ENCODE measurements at places on chromosomes 3 and 15.

DNA sequence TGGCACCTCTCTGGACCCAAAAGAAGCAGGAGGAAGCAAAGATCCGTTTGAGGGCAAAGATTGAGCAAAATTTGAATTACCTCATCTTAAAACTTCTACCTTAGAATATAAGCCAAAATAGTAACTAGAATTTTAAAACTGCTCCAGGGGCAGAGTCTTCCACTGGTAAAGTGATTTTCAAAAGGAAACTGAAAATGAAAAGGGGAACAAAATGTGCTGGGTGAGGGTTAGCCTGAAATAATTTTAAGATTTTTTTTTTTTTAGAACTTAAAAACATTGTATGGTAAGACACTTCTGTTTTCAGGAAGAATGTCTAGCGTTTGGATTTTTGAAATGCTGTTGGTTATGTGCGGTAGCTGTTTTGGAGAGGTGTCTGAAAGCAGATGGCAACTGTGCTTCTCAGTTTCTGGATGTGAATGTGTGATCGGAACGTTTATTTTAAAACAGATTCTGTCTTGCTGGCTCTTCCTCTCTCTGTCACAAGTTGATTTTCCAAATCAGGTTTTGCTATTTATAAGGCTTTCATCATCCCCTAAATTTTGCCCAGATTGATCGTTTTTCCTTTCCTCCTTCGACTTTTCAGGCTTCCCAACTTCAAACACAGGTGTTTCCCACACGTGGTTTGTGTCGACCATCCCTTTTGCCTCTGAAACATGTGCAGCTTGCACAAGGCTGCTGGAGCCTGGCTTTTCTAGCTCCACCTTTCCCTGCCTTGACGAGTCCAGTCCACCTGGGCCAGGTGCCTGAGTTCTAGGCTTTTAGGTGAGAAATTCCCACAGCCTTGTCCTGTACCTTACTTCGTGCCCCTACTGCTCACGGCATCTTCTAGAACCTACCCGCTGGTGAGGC is 3.3 kb downstream of the LRRK1 start:
- no peak for DNase-seq

DNA sequence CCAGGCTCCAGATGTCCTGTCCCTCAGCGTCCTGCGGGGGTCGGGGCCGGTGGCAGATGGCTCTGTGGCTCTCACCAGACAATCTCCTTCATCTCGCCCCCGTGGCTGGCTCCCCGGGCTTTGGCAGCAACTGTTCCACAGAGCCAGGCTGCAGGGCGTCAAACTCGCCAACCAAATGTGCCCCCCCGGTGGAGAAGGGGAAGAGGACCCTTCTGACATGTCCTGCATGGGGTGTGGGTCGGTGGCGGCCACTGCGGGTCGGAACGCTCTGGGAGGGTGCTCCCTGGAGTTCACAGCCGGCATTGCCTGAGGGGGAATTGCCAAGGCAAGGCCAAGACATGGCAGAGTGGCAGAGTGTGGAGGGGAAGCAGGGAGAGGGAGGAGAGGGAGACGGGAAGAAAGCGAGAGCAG is 36.0 kb downstream of the BDH1 start:
- DNase-seq = no peak

DNA sequence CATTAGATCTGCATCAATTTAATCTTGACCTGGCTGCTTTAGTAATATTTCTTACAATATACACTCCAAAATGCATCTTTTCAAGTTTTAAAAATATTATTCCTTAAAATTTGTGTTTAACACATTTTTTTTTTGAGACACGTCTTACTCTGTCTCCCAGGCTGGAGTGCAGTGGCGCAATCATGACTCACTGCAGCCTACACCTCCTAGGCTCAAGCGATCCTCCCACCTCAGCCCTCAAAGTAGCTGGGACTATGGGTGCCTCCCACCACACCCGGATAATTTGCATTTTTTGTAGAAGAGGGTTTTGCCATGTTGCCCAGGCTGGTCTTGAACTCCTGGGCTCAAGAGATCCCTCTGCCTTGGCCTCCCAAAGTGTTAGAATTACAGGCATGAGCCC is 73.6 kb downstream of the ETV5 start:
- no peak for DNase-seq

DNA sequence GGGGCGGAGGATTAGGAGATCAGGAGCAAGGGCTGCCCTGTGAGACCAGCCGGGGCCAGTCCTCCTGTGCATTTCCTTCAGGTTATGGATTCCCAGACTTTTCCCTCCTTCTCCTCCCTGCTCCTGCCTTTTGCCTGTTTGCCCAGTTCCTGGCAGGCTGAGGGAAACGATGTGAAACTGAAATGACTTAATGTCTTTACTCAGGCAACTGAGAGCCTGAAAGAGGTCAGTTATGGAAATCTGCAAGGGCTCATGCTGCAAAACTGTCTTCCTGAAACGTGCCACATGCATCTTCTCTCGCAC is 57.2 kb downstream of the MESD start:
- DNase-seq = no peak

DNA sequence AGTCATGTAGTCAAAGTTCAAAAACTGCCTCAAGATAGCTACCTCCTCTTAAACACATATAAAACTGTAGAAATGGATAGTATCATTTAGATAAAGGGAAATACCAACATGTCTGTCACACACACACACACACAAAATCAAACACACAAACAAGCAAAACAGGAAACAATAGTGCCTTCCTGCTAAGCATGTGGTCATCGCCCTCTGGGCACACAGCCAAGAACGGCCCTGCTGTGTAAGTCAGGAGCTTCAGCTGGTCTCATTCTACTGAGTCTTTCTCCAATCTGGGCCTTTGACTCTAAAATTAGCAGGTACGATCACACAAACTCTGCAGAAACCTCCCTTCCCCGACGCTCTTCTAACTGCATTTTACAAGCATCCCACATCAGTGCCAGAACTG is 272.2 kb upstream of the CHRNA7 start:
- no peak for DNase-seq

- no peak for DNase-seq
Measured at GRCh38 chr3:60513241-60513640, 738.0 kb downstream of the FHIT start.

- DNase-seq = no peak
Measured at GRCh38 chr3:143226678-143227291, 107.2 kb downstream of the CHST2 start.

DNA sequence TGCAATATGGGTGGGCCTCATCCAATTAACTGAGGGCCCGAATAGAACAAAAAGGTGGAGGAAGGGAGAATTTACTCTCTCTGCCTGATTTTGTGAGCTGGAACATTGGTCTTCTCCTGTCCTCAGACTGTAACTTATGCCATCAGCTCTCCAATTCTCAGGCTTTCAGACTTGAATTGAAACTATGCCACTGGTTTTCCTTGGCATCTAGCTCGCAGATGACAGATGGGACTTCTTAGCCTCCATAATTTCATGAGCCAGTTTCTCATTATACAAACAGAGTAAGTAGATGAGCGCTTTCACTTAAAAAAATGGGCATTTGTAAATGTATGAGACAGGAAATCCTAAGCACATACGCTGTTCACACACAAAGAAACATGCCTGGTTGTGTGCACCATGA is 8.7 kb upstream of the PTX3 start:
- no peak for DNase-seq

DNA sequence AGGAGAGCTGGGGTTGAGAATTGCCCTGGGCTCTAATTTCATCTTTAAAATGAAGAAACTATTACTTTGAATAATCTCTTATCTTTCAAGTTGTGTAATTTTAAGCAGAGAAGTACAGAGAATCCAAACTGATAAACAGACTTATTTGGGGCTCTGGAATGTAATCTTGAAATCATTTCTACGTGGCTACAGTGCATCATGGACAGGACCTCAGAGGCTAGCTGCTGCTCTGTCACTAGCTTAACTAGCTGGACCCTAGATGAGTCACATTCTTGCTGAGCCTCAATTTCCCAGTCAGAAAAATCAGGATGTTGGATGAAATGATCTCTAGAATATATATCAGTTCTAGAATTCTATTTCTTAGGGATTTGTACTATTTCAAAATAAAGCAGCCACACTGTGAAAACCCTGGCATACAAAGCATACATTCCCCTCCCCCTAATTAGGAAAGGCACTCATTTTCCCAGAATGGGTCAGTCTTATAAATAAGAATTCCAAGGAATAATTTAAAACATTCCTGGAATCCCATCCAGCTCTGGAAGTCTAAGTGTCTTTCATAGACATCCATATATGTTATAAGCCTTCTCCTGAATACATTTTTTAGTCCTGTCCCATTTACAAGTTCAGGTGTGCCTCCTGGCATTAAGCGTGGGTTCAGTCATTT is 47.2 kb downstream of the RASGRP1 start:
- DNase-seq = no peak

DNA sequence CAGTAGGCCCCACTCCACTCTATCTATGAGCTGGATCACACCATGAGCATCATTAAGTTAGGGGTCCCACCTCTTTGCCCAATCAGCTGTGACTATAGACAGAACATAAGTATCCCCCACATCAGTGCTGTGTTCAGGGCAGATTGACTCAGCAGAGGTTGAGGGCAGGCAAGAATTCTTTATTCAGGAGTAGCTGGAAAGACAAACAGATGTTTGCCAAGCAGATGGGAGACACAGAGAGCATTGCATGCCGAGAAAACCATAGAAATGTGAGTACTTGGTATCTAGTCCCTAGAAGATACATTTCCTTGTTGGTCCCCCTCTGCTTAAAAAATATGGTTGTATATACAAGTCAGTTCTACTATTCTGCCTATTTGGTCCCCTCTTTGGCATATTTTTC is 440.8 kb downstream of the RAP2B start:
- DNase-seq = no peak

DNA sequence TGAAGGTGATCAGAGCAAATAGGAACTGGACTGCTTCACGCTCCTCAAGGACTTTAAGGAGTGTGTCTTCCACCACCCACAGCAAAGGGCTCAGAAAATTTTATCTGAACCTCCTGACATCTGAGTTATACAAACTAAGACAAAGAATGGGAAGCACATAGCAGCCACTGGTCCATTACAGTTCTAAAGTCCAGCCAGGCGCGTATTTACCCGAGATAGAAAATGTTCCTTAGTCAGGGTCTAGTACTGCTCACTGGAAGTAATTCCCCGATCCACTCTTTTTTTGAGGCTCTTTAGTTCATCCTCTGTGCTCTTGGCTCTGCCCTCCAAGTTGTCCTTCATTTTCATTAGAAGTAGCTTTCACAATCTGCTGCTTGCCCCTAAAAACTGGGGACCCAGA is 88.5 kb upstream of the GOLGA8J start:
- no peak for DNase-seq

DNA sequence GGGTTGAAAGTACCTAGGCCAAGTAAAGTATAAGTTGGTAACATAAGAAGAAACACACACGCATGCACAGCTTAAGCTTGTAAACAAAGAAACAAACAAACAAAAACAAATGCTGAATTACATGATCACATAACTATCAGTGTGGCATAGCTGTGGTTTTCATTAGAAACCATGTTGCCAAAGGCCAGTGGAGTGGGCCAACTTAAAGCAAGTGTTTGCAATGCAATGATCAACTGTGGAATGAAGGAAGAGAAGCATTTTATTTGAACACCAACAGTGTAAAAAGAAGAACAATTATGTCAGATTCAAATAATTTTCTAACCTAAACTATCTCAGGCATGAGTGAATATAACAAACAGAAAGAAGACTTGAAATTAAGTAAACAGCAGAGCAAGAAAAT is 199.4 kb upstream of the STRIT1 start:
- DNase-seq = no peak

- DNase-seq = no peak
Measured at GRCh38 chr3:119588112-119588511, 8.8 kb downstream of the ADPRH start.

- DNase-seq = no peak
Measured at GRCh38 chr15:97600190-97600589, 360.3 kb upstream of the ARRDC4 start.

GRCh38 chr3:21779909-21780308 is 28.9 kb upstream of the ZNF385D start:
- no peak for DNase-seq

- no peak for DNase-seq
Measured at GRCh38 chr3:56275120-56275519, 193.1 kb downstream of the ERC2 start.

GRCh38 chr3:62015111-62015510 is 358.2 kb downstream of the FEZF2 start:
- no peak for DNase-seq

GRCh38 chr3:183953471-183954070 is 64.1 kb downstream of the ABCC5 start:
- no peak for DNase-seq

DNA sequence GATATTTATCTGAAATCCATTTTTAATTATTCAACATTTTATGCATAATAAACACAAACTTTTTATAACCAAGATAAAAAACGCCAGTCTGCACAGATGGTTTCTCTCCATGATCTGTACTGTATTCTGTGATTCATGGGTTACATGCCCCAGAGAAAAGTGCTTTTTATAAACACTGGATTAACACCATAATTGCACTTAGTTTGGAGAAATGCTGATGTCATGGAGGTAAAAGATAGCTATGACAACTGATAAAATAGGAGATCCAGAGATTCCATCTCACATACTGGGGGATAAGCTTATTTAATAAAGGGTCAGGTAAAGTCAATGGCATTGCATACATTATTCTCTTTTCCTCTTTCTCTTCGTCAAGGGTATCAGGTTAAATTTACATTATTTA is 1460.4 kb upstream of the ALCAM start:
- no peak for DNase-seq

GRCh38 chr15:90769375-90769774 is 52.2 kb downstream of the BLM start:
- DNase-seq = no peak

DNA sequence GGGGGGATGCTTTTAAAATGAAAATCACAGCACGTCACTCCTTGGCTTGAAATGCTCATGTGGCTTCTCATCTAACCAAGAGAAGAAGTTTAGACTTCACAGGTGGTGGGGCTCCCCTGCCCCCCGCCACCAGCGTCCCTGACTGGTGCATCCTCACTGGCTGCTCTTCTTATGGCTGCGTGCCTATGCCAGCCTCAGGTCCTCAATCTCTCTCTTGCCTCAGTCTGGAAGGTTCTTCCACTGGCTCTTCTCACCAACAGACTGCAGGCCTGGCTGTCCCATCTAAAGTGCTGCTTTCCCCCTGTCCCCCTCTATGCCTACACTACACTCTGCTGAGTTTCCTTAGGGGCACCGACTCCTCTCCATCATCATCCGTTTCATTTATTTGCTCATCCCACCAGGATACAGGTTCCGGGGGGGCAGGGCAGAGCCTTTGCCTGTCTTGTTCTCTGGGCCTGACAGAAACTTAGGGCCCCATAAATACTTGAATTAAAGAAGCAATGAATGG is 20.6 kb downstream of the ABTB1 start:
- DNase-seq = no peak

DNA sequence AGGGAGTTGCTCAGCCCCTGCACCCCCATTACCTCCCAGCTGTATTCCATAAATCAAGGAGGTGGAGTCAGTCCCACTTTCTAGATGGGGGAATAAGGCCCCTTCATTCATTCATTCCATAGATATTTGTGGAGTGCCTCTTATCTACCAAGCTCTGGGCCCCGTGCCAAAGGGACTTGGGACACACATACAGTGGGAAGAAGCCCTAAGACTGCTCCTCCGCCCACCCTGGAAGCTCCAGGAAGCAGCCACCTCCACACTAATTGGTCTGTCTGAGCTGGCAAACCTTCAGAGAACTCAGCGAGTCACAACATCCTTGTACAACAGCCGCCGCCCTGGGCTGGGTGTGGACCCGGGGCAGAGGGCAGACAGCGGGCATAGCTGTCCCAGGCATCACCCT is 6.4 kb downstream of the STRA6 start:
- peak; percentile 98 for DNase-seq

All from RCC 7860 (cell line).